Posterior cingulate gyrus (tissue), 11 donors: ENCODE measurements at places on chromosomes 7 and 10.
A peak's percentile ranks its signal among the peaks of the same experiment; 100 is the strongest.

DNA sequence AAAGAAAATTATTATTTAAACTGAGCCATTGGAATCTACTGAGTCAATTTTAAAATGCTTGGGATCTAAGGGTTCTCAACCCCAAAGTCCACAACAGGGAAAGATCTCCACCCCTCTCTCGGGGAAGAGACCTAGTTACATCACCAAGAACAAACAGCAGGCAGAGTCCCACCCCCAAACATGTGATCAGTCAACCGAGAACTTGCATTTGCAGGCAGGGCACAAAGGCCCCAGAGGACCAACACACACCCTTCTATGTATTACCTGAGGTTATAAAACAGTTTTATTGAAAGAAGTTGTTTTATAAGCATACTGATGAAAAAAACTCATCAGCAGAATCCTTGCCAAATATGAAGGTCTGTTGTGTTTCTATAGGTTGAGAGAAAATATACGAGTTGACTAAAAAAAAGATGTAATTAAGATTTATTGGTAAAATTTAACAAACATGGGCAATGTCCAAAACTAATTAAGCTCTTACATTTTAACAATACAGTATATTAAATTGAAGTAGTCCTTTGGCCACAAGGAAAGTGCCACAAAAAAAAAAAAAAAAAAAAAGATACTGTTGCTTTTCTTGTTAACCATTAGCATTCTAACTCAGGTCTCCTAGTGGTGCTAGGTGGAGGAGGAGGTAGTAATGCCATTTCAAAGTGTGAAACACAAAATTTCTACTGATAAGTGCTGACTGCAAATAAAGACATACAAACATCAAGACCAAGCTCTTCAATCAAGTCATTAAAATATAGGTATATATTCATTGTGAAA lies 975 bp upstream of the USP54 start:
- peak; percentile 40 for DNase-seq

DNA sequence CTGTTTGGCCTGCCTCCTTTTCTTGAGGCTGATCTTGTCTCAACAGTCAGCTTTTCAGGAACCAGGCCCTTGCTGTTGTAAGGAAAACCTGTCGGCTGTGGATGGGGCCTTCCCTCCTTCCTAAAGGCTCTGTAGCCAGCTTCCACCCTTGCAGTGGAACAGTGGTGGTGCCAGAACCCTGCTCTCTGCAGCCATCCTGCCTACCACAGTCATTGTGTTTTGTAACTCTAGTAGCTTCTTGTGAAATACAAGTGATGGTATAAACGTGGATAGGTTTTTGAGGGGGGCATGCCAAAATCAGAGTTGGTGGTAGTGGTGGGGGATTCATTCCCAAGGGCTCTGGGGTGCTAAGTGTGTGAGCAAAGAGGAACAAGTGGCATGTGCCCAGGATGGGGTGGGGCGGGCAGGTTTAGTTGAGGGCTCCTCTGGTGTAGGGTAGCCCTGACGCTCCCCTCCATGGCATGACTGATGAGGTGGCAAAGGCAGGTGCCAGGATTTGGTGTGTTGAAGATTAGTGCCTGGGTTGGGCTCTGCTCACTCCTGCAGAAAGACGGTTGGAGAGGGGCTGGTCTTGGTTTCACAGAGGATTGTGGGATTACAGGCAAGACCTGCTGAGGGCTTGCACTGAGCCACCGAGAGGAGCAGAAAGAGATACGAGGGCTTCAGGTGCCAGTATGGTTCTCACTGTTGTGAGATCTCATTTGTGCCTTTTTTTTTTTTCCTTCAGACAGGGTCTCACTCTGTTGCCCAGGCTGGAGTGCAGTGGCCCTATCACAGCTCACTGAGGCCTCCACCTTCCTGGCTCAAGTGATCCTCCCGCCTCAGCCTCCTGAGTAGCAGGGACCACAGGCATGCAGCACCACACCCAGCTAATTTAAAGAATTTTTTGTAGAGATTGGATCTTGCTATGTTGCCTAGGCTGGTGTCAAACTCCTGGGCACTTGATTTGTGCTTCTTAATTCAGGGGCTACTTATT lies 7.4 kb downstream of the TSPAN14 start:
- DNase-seq, result no peak

GRCh38 chr10:113326160-113327111 lies 226.4 kb upstream of the HABP2 start:
- no peak for DNase-seq

DNA sequence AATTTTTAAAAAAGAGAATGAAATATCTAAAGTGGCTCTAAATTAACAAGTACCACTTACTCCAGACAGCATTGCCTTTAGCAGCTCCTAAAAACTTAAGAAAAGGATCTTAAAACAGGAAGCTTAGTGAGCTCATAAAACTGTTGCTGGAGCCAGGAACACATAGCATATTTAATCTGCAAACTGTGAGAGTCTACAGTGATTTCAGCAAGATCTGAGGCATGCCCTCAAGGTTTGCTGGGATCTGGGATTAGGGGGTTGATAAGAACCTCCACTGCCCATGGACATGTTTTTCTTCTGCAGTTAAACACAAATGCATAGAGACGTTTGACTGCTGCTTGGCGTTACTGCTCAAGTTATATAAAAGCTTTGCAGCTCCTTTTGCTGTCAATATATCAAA lies 3.8 kb downstream of the GLI3 start:
- no peak for DNase-seq

DNA sequence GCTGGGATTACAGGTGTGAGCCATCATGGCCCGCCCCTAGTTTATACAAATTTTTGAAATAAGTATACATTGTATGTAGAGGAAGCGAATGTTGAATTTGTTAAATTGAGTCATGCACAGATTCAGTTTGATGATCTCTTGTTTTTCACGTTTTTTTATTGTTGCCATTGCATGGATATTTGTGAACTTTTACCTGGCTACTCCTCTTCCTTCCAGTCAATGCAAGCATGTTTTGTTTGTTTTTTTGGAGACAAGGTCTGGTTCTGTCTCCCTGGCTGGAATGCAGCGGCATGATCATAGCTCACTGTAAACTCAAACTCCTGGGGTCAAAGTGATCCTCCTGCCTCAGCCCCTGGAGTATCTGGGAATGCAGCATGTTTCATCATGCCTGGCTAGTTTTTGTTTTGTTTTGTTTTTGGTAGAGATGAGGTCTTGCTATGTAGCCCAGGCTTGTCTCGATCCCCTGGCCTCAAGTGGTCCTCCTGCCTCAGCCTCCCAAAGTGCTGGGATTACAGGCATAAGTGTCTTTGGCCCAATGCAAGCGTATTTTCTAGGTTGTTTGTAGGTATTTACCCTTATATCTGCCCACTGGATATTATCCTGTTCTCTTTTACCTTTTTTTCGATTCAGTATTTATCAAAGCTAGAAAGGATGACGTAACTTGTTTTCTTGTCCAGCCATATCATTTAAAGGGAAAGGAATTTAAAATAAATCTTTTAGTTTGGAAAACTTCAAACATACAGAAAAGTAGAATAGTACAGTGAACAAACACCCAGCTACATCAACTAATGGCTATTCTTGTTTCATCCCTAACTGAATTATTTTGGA lies 11.0 kb downstream of the LCOR start:
- no peak for DNase-seq

GRCh38 chr10:118547282-118547681 lies 48.2 kb downstream of the PRLHR start:
- DNase-seq, result no peak

GRCh38 chr10:47076949-47077361 lies 165.7 kb downstream of the PTPN20 start:
- no peak for DNase-seq

- DNase-seq, result peak; percentile 39
These were observed 122.7 kb upstream of the PRSS1 start for GRCh38 chr7:142626420-142627035.

- DNase-seq, result no peak
These were observed 3.3 kb upstream of the NEUROG3 start for GRCh38 chr10:69576334-69577011.

- no peak for DNase-seq
These were observed 130.3 kb upstream of the CHST15 start for GRCh38 chr10:124223711-124224085.

DNA sequence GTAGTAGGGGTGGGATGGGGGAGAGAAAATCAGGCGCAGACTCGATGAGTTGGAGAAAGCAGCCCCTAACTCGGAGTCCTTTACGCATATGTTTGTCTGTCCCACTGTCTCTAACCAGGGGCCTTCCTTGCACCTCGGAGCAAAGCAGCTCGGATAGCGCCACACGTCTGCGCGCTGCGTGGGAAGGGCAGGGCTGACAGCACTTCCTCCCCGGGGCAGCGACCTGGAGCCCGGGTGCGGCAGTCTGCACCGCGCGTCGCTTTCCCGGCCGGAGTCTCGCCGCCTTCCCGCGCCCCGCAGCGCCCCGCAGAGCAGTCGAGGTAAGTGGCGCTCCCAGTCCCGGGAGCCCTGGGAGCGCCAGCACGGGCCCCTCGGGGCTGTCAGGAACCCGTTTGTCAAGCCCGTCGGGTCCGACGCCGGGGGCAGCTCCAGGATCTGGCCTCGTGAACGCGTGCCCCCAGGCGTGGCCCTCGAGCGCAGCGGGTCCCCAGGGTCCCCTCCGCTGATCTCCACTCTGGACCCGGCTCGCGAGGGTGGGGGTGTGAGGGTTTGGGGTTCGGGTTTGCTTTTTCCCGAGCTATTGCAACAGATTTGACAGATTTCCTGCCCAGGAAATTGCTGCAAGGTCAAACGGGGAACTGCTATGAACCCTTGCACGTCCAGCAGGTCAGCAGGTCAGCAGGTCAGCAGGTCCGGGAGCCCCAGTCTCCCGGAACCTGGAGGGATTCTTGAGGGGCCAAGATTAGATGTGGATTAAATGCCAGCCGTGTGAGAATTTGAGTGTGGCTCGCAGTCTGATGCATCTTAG lies 597 bp downstream of the APBB1IP start:
- DNase-seq, result peak; percentile 14

DNA sequence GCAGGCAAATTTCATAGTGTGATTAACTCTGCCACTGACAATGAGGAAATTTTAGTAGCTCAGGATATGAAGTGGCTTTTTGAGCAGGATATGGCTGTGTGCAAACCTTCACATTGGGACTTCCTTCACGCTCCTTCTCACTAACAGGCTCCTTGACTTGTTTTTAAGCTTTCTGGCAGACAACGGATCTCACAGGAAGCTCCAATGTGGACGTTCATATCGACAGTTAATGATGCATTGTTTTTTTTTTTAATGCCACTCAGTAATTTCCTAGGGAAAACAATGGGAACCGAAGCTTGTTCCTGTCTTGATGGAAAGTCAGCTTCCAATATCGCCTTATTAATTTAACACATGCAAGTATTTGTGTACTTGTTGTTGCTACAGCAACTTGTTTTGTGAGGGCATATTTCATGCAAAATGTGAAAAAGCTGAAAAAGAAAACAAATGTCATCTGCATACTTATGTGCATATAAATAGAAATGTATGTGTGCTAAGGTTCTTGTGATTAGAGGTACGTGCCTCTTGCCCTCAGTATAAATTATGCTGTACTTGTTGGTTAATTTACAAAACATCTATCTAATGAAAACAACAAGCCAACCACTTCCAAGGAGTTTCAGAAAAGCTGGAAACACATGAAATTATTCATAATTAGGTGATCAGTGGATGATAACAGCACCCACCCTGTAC lies 84.7 kb downstream of the NRP1 start:
- no peak for DNase-seq

DNA sequence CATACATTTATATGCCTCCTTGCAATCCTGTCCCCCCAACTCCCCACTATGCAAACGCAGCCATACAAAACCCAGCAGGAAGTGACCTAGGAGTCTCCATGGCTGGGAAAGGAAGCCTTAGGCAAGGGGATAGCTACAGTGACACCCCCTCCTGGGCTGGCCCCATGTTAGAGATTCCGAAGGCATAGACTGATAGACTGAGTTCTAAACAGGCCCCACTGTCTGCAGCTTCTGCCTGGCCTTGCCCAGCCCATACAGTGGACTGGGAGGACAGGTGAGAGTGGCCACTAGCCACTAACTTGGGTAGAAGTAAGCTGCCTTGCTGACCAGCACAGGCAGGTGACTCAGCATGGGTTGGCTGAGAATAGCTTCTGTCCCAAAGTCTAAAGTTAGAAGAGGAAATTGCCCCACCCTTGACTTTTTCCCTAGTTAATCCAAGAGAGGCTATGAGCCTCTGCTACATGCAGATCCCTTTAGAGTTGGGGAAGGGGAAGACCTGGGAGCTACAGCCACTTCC lies 106.3 kb downstream of the C10orf105 start:
- no peak for DNase-seq

- DNase-seq, result no peak
These were observed 113.9 kb upstream of the STK17A start for GRCh38 chr7:43469051-43469450.

- no peak for DNase-seq
These were observed 20.4 kb upstream of the GOT1 start for GRCh38 chr10:99450624-99451498.

DNA sequence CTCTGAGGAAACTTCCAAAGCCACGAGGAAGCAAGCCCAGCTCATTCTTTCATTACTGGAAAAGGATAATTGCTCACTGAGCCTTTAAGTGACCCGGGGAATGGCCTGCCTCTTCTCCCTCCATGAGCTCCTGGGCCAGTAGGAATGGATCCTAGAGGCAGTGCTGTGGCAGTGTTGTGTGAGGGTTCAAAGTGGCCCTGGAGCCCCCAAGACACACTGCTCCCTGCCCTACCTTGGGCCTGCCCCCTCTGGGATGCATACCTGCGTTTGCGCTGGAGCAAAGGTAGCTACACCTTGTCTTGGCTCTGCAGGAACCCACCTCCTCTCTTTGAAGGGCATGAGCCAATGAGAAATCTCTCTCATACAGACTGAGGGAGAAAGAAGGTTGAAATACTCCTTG lies 115.8 kb upstream of the ANLN start:
- DNase-seq, result no peak

GRCh38 chr7:43385309-43385680 lies 197.6 kb upstream of the STK17A start:
- DNase-seq, result no peak

DNA sequence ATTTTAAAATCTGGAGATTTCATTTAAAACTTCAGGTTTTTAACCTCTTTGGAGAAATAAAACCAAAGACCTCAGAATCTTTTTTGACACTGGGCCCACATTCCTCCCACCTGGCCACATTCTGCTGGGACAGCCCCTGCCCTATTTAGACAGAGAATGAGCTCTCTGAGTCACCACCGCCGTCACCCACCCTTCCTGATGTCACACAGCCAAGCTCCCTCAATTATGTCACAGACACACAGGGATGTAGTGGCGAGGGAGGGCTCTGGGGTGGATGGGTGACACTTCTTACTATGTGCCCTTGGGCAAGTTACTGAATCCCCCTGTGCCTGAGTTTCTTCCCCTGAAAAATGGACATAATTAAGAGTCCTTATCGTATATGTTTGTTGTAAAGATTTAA lies 162.6 kb downstream of the RAB11FIP2 start:
- DNase-seq, result no peak

- DNase-seq, result no peak
These were observed 1246.7 kb upstream of the SORCS1 start for GRCh38 chr10:108411206-108411605.

DNA sequence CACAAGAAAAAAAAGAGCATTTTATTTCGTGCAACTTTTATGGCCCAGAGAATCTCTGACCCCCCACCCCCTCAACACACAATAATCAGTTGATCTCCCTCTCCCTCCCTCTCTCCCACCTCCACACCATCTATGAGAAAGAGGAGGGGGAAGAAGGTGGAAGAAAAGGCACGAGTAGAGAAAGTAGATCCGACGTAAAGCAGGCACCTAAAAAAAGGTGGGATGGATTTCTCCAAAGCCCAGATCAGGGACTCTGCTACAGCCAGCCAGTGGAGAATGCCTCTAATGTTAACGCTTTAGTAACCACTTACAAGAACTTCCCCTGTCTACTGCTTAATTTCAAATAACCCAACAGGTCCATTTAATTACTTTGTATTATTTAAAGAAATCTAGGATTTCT lies 24.4 kb downstream of the KMT2C start:
- DNase-seq, result no peak

- peak; percentile 70 for DNase-seq
These were observed 5.1 kb upstream of the ELFN1 start for GRCh38 chr7:1664711-1665548.

- no peak for DNase-seq
These were observed 42.9 kb downstream of the RGS10 start for GRCh38 chr10:119499677-119500002.
